NCI-H446 (cell line): ENCODE measurements at places on chromosomes 3 and 15.

DNA sequence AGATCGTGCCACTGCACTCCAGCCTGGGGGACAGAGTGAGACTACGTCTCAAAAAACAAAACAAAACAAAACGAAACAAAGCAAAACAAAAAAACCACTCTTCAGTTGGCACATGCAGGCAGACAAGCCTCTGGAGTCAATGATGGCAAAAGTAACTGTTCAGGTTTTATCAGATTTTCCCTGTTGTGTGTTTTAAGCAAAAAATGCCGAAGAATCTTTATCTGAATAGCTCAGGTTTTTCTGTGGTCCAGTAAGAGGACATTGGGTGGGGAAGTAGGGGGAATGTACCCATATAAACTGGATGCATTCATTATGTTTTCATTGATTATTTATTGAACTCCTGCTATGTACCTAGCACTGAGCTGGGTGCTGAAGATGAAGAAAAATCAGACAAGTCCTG, 20.8 kb upstream of the BCL2A1 start:
- no peak for DNase-seq

DNA sequence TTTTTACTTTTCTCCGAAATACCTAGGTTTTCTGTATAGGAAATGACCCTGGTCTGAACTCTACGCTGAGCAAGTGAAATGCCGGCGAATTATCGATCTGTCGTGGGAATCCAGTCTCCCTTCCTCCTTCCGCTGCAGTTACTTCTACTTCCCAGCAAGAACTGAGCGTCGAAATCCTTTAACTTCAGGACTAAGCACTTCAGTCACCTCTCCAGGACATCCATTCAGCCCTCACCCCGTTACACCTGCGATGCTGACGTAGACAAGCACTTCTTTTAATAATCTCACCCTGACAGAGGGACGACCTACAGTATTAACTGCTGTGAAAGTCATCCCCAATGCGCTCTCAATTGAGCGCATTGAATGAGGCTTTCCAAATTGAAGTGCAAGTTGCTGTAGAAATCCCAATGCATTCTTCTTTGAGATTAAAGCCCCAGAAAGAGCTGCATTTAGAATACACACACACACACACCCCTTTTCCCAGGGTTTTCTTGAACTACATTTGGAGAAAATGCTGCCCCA, 1.3 kb downstream of the TOP2B start:
- DNase-seq, result no peak

- DNase-seq, result no peak
These were observed 109.3 kb downstream of the SV2B start for GRCh38 chr15:91209318-91209717.

GRCh38 chr3:16741890-16742289, 136.7 kb upstream of the DAZL start:
- DNase-seq, result no peak

GRCh38 chr3:188778091-188778852, 393.5 kb upstream of the TPRG1 start:
- DNase-seq, result no peak

DNA sequence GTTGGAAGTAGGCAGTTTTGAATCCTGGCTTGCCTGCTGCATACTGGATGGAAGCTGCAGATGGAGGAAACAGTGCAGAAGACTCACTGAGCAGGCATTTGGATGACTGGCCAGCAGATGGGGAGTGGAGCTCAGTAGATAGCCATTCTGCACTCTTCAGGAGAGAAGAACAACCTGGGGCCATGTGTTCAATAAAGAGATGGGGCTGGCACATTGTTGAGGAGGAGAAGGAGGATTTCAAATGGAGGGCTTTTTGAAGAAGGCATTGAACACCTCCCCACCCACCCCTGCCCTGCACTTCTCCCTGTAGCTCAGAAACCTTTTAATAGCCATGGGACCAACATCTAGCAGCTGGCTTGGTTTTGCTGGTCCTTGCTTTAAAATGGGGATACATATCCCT, 109.8 kb downstream of the CACNA1D start:
- no peak for DNase-seq

GRCh38 chr3:59777667-59778077, 727.8 kb upstream of the CFAP20DC start:
- no peak for DNase-seq

GRCh38 chr3:61912158-61912557, 350.8 kb downstream of the PTPRG start:
- no peak for DNase-seq

GRCh38 chr15:52529341-52529924, 753 bp upstream of the MYO5A start:
- DNase-seq, result no peak

DNA sequence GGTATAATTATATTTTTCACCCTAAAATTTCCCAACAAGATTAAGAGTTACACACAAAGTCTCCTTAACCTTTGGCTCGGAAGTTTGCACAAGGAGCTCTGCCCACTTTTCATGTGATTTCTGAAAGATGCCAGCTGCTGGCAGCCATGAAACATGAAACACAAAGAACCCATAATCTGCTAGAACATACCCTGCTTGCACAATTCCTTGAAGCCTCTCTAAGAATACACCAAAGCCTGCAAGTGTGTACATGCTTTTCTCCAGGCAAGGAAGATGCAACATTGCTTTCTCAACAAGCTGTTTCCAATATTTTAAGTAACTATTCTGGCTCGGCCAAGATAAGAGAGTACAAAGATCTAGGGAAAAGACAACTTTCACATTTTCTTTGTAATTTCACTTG, 182.0 kb upstream of the WNT5A start:
- no peak for DNase-seq

DNA sequence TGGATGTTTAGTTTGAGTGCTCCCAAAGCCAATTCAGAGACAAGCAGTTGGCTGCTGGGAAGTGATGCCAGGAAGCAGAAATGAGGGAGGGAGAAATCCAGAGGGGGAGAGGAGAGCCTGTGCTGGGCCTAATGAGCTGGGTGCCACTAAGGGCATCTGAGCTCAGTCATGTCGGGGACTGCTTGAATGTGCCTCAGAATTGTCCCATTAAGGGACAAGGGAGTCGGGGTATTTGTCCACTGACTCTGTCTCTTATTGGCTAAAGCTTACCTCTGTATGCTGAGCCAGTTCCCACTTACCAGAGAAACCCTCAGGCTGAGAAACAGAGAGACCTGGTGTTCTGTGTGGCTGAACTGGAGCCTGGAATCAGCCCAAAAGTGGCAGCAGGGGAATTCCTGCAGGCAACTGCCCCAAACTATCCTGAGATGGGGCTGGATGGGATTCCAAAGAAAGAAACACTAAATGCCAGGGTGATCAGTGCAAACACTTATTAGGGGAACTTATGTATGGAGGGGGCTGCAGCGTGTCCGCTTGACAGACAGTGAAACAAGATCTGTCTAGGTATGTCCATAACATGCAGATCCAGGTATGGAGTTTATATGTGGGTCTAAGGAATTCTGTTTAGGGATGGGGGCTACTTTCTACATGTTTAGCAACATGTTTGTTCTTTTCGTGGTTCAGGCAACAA, 48.6 kb downstream of the NR1D2 start:
- no peak for DNase-seq

GRCh38 chr3:160369784-160370183, 29.2 kb downstream of the IFT80 start:
- no peak for DNase-seq

GRCh38 chr15:40054855-40055575, 16.0 kb upstream of the SRP14 start:
- DNase-seq, result no peak

DNA sequence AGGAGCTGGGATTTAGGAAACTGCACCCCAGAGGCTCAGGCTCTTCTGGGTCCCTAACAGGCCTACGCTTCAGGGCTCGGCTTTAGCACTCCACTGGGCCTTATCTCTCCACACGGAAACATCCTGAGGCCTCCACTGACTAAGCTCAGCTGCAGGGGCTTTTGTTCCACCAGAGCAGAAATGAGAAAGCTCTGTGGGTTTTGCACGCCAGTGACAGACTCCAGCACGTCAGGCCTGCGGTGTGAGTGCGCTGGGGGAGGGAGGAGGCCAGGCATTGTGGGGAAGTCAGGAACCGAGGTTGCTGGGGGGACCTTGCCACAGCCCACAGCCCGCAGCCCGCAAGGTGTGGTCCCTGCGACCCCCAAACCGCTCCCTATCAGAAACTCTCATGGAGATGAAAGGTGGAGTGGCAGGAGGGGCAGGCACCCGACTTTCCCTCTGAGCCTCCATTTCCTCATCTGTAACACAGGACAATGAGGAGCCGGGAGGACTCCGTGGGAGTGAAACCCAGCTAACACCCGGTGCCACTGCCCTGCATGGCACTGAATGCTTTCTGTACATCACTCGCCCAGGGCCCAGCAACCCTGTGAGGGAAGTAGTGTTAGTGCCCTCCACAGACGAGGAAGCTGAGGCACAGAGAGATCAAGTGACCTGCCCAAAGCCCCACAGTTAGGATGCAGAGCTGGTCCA, 106.5 kb downstream of the TPRA1 start:
- DNase-seq, result no peak
